NCI-H1417 treated with DMSO at 0.1 percent for 48 hours (cell line): ENCODE measurements at places on chromosomes 16 and 17.

DNA sequence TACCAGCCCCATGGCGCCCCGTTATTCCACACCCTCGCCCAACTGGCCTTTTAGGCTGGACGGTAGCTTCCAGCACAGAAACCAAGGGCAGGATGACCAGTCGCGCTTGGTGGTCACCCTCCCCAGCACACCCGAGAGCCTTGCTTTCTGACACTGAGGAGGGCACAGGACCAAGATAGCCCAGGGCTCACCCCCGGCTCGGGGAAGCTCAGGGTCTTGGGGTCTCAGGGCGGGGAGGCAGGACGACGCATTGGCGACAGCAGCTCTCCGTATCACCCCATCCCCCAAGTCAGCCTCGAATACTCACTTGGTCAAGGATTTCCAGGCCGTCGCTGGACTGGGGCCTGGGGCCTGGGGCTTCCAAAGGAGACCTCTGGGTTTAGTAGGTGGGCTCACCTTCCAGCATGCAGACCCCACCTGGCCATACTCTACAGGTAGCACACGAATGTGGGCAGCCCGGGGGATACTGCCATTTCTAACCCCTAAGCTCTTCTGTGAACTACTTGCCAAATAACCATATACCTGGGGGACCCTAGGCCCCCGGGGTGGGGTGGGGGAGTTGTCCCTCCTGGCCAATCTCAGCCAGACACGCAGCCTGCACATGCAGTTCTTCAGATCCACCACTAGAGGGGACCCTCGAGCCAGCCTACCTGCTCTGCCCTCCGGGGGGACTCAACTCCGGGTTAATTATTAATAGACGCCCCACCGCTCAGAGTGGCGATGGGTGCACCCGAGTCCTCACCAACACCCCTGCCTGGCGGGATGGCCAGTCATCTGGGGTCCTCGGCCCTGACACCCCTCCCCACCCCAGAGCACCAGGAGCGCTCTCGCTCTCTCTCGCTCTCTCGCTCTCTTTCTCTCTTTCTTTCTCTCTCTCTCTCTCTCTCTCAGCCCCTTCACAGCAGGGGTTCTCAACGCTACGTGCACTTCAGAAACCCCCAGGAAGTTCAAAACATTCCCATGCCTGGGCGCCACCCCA lies 30.0 kb downstream of the TBC1D16 start:
- DNase-seq: no peak

DNA sequence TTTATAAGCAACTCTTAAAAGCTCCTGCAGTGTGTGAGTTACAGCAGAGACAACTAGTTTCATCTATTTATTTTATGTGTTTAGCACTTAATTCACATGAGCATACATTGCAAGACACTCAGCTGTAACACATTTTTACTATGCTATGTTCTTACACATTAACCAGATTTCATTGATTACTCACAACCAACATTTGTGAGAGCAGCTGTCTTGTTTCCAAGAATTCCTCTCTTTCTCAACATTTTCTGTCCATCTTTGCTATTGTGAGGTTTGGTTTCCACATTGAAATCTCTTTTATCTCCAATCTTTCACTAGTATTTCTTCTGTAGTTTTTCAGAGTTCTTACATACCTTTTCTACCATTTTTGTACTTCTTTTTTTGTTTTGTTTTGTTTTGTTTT lies 51.2 kb downstream of the COPRS start:
- DNase-seq: no peak

DNA sequence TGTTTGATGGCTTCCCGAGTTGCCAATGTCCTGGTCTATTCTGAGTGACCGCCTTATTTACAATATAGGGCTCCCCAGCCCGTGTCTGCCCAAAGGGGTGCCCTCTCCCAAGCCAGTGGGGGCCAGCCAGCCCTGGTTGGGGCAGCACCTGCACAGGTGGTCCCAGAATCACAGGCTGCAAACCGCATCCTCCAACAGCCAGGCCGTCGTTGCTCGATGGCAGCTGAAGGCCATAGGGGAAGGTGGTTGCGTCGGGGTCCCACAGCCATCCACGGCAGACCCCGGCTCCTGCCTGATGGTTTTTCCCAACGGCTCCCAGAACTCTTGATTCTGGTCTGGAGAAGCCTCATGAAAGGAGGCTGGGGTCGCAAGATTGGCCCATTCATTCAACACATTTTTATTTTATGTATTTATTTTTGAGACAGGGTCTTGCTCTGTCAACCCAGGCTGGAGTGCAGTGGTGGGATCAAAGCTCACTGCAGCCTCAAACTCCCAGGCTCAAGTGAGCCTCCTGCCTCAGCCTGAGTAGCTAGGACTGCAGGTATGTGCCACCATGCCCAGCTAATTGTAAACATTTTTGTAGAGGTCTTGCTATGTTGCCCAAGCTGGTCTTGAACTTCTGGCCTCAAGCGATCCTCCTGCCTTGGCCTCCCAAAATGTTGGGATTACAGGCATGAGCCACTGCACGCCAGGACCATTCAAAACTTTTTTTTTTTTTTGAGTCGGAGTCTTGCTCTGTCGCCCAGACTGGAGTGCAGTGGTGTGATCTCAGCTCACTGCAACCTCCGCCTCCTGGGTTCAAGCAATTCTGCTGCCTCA lies 79.0 kb upstream of the TOB1 start:
- no peak for DNase-seq

- DNase-seq: no peak
Measured at GRCh38 chr17:1880851-1881630, 51.2 kb downstream of the RPA1 start.

GRCh38 chr16:54120846-54121480 lies 165.6 kb downstream of the IRX3 start:
- no peak for DNase-seq

- DNase-seq: no peak
Measured at GRCh38 chr17:14361945-14362508, 61.1 kb downstream of the HS3ST3B1 start.

- DNase-seq: no peak
Measured at GRCh38 chr17:55717898-55718735, 4.5 kb downstream of the TMEM100 start.

DNA sequence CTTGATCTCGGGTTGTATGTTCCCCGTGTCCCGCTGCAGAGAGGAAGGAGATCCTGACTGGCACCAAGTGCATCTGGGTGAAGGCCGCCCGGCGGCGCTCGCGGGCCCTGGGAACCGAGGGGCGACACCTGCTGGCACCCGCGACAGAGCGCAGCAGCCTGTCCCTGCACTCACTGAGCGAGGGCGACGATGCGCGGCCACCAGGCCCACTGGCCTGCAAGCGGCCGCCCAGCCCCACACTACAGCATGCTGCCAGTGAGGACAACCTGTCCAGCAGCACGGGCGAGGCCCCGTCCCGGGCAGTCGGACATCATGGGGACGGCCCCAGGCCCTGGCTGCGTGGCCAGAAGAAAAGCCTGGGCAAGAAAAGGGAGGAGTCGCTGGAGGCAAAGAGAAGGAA lies 7.5 kb downstream of the BTBD17 start:
- no peak for DNase-seq

GRCh38 chr16:66924527-66925321 lies 611 bp downstream of the RRAD start:
- no peak for DNase-seq

GRCh38 chr17:39001703-39002637 lies 34.8 kb upstream of the FBXO47 start:
- no peak for DNase-seq

DNA sequence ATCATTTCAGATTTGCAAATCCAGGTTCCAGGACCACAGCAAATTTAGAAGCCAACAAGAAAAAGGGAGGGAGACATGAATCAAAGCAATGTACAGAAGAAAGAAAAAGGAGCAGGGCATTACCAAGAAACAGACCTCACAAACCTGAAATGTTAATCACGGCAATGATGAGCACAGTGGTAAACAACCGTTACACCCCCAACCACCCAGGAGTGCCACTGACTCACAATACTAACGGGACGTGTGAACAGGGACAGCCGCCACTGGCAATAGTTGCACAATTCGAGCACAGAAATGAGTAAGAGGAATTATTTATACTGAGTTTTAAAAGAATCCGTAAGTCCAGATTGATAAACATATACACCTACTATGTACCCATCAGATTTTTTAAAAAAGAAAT lies 13.8 kb downstream of the USP22 start:
- no peak for DNase-seq

- DNase-seq: no peak
Measured at GRCh38 chr16:19210280-19210924, 42.4 kb downstream of the SYT17 start.

DNA sequence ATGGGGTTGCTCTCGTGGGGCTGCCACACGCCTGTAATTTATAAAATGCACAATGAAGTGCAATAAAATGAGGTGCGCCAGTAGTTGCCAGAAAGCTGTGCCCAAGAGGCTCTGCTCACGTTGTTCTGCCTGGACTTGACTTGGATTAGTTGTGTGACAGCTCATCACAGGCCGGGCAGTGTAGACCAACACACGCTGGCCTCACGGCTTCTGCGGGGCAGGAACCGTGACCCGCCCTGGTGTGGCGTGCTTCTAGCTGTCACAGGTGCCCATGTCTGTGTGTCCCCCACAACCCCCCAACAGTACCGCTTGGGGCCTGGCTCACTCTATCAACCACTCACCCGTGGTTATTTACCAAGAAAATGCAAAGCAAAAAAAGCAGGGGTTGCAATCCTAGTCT lies 112.2 kb upstream of the ZNF750 start:
- DNase-seq: no peak

- no peak for DNase-seq
Measured at GRCh38 chr17:10117581-10118001, 80.8 kb downstream of the GAS7 start.

GRCh38 chr16:17474572-17474971 lies 3.8 kb upstream of the XYLT1 start:
- DNase-seq: no peak

DNA sequence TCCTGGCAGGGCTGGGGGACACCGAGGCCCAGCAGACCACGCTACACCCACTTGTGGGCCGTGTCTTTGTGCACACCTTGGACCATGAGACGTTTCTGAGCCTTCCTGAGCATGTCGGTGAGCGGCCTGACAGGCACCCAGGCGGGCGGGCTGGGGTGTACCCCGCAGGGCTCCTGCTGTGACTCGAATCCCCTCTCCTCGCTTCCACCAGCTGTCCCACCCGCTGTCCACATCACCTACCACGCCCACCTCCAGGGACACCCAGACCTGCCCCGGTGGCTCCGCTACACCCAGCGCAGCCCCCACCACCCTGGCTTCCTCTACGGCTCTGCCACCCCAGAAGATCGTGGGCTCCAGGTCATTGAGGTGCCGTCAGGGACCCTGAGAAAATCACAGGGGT lies 1.6 kb downstream of the SGCA start:
- no peak for DNase-seq

- DNase-seq: no peak
Measured at GRCh38 chr16:56300891-56301850, 109.9 kb downstream of the GNAO1 start.

DNA sequence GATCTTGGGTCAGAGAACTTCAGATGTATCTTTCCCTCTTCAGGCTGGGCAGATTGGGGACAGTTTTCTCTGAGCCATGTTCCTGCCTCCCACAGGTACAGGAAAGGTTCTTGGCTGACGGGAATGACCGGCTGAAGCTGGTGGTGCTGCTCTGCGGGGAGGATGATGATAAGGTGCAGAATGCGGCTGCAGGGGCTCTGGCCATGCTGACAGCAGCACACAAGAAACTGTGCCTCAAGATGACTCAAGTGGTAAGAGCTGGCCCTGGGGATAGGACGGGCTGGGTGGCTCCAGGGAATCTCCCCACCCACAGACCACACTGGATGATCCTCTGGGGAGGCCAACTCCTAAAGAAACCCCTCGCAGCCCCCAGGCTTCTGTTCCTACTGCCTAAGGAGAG lies 10.9 kb downstream of the SLC35G3 start:
- DNase-seq: no peak

- DNase-seq: no peak
Measured at GRCh38 chr17:39667945-39668924, at the start of gene PNMT. TSS of gene PNMT (plus strand) at chr17:39668453. CDS start at chr17:39668476, 23 bp downstream.

GRCh38 chr17:49285716-49286115 lies 55.1 kb upstream of the PHOSPHO1 start:
- no peak for DNase-seq

DNA sequence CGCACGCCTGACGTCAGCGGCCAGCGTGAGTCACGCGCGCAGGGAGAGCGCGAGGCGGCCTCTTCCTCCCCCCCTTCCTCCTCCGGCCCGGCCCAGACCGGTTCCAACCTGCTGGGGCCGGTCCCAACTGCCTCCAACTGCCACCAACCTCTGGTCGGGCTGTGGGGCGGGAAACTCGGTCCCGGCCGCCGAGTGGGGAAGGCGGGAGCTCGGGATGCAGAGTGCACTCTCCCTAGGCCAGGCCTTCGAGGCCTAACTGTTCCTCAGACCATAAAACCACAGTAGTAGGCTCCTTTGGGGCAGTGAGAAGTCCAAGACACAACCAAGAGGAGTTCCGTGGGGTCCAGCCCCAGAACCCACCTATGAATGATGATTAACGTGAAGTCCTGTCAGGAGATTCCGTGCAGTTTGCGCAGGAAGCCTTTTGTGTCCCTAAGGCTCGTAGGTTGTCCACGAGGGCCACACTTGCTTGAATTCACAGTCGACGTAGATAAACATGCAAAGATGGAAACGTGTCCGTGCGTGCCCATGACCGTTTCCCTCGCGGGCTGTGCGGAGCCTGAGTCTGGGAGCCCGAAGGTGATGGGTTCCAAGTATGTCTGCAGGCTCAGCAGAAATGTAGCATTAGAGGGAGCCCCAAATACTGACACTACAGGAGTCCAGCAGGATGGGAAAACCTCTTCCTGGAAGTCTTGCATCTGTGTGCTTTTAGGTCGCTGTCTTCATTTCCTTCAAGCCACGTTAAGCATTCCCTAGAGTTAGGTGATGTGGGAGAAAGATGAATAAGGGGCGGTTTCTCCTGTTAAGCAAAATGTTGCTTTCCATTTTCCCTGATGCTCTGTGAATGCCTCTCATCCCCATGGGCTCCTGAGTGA lies 647 bp downstream of the UNK start:
- peak; percentile 83 for DNase-seq

DNA sequence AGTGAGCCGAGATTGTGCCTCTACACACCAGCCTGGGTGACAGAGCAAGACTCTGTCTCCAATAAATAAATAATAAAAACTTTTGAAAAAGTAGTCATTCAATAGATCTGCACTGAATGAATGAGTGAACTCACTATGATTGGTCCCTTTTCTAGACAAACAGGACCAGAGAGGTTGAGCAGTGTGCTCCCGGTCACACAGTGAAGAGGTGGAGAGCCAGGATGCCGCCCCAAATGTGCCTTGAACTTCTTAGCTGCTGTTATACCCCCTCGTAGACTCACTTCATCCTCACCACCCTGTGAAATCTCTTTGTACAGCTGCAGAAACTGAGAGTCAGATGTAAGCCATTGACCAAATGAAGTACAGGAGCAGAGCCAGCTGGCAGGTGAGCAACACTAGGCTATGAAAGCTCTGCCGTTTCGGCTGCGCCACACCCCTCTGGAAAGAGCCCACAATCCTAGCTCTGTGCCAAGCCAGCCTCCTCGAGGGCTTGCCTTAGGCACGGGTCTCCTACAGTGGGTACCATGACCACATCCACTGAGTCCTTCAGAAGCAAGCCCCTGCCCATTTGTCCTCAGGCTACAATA lies 7.8 kb upstream of the KIAA0513 start:
- DNase-seq: no peak

- no peak for DNase-seq
Measured at GRCh38 chr16:27217256-27217655, 13.9 kb downstream of the KDM8 start.

GRCh38 chr17:8375738-8376259 lies 705 bp downstream of the KRABD2 start:
- no peak for DNase-seq
